NCI-H226 (cell line): ENCODE measurements at places on chromosomes 3 and 15.

- DNase-seq, result peak; percentile 41
Observed at GRCh38 chr3:98209244-98209643, 42.7 kb downstream of the OR5H15 start.

DNA sequence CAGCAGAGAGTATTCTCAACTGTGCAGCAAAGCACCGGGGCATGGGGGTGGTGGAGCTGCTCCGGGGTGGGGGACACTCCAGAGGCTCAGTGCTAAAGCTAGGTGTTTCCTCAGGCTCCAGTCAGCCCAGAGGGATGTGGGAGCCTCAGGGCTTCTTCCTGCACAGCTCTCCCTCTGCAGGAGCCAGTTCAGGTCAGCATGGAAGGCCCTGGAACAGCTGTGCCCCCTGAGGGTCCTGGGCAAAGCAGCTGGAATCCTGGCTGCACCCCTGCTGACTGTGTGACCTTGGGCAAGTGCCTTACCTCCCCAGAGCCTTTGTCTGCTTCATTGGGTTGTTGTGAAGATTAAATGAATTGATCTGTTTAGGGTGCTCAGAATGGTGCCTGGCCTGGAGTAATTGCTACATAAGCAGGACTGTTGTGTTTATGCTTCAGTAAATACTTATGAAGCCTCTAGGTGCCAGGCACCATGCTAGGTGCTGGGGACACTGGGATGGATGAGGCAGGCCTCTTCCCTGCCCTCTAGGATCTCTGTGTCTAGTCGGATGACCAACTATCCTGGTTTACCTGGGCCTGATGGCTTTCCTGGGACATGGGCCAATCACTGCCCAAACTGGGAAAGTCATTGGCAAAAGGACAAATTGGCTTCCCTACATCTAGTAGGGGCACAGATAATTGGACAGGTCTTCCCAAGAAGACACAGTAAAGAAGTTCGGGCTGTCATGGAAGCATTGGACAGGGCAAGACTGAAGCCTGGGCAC is 64.2 kb upstream of the LCTL start:
- DNase-seq, result no peak

- DNase-seq, result no peak
Observed at GRCh38 chr3:195438371-195438770, 4.4 kb downstream of the ACAP2 start.

- no peak for DNase-seq
Observed at GRCh38 chr3:83193526-83193925, 1432.1 kb upstream of the GBE1 start.

DNA sequence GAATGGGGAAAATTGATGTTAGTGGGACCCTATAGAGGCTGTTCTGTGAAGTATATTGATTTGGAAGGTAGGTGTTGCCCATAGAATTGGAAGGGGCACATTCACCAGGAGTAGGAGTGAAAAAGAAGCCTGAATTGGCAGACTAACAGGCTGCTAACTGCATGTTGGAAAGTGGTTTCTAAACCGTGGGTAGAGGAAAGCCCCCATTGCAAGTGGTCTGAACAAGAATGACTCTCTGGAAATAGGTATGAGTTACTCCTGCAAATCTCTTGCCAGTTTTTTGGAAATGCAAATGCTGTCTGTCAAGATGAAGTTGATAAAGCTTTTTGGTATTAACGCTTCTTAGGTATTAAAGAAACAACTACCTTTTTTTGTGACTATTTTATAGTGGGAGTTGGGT is 3.5 kb downstream of the UBE2E1 start:
- no peak for DNase-seq

- DNase-seq, result no peak
Observed at GRCh38 chr3:58071480-58071971, 63.3 kb downstream of the FLNB start.

- no peak for DNase-seq
Observed at GRCh38 chr15:35533130-35534110, 12.5 kb downstream of the DPH6 start.

- DNase-seq, result no peak
Observed at GRCh38 chr3:84961521-84962255, 2.9 kb downstream of the CADM2 start.

DNA sequence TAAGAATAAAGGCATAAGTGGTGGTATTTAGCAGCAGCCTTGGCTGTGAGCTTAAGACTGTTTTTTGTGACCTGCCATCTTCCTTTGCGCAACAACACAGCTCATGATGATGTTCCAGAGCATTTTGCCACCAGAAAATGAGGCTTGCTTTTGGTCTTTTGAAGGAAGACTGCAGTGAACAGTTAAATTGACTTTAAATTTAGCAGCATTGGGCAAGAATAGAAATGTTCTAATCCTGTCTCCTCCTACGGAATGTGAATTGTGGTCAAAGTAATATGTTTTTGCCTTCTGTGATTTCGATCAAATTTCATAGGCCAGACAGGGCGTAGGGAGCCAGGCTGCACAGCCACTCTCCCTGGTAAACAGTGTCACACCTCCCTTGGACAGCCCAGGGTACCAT is 460.7 kb upstream of the RASGRP1 start:
- DNase-seq, result no peak

GRCh38 chr15:36407647-36408046 is 171.8 kb upstream of the CDIN1 start:
- DNase-seq, result peak; percentile 47

GRCh38 chr3:69541711-69542088 is 155.8 kb upstream of the FRMD4B start:
- DNase-seq, result no peak

GRCh38 chr3:20080956-20081554 is 40.8 kb downstream of the KAT2B start:
- DNase-seq, result peak; percentile 40

- DNase-seq, result no peak
Observed at GRCh38 chr3:171239757-171240503, 213.4 kb upstream of the SLC2A2 start.

DNA sequence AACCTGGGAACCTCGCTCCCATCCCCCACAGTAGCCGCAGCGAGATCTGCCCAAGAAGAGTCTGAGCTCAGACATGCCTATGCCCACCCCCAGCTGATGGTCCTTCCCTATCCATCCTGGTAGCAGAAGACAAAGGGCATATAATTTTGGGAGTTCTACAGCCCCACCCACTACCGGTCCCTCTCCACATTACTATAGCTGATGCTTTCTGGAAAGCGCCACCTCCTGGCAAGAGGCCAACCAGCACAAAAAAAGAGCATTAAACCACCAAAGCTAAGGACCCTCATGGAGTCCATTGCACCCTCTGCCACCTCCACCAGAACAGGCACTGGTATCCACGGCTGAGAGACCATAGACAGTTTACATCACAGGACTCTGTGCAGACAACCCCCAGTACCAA is 168.4 kb downstream of the MEGF11 start:
- no peak for DNase-seq

DNA sequence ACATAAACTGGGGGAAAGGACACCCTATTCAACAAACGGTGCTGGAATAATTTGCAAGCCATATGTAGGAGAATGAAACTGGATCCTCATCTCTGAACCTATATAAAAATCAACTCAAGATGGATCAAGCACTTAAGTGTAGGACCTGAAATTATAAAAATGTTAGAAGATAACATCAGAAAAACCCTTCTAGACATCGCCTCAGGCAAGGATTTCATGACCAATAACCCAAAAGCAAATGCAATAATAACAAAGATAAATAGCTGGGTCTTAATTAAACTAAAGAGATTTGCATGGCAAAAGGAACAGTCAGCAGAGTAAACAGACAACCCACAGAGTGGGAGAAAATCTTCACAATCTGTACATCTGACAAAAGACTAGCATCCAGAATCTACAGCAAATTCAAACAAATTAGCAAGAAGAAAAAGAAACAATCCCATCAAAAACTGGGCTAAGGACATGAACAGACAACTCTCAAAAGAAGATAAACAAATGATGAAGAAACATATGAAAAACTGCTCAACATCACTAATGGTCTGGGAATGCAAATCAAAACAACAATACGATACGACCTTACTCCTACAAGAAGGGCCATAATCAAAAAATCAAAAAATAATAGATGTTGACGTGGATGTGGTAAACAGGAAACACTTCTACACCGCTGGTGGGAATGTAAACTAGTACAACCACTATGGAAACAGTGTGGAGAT is 408.7 kb downstream of the CNTN6 start:
- DNase-seq, result no peak

GRCh38 chr3:124119056-124119716 is 127.3 kb upstream of the ROPN1 start:
- DNase-seq, result no peak

DNA sequence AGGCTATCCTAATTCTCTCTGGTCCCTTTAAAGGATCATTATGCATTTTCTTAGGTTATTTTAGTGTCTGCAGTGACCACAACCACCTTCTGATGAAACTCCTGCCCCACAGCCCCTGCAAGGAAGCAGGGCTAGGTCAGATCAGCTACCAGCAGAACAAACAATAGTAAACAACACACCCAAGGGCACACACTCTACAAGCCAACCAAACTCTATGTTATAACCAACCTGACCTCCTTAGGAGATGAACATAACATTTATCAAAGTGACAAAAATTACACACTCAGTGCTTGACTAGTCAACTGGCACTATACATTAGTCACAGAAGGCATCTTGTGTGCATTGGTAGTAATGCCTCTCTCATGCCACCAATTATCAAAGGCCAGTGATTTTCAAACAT is 17.3 kb downstream of the DENND6A start:
- no peak for DNase-seq

DNA sequence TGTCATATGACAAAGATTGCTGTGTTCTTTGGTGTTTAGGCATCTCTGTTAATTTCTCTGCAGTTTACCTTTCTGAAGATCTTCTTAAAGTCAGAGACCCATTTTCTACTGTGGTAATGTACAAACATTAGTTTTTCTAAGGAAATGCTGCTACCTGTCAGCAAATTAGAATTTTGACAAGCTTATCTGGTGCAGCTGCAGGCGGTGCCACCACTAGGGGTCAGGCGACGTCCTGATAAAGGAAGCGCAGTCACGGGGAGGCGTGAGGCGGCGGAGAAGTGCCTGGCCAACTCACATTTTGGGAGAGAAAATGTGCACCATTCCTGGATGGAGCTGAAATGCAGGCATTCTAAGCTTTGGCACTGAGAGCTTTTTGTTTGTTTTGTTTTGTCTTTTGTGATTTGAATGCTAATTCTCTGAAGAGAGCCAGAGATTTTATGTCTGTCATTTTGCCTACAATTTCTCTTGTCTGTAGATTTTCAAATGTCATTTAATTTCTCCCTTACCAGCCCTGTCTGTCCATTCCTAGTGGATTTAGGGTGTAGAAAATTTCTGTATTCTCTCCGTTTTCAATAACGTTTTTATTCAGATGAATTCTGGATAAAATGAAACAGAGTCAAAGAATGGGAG is 24.9 kb upstream of the SIAH2 start:
- DNase-seq, result no peak

DNA sequence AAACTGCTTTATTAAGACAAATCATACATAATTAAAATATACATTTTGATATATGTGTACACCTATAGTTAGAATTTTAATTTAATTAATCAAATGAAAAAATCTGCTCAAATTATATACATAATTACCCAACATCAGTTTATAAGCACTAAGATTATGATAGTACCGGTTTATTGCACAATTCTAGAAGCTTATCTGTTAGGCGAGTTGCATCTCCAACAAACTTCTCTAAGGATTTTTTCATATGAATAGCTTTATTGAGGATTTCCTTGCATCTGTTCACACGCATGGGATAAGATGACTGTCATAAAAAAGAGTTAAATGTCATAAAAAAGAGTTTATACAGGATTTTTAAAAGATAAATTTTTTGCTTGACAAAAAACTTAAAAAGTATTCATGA is 19.9 kb upstream of the XRN1 start:
- no peak for DNase-seq

DNA sequence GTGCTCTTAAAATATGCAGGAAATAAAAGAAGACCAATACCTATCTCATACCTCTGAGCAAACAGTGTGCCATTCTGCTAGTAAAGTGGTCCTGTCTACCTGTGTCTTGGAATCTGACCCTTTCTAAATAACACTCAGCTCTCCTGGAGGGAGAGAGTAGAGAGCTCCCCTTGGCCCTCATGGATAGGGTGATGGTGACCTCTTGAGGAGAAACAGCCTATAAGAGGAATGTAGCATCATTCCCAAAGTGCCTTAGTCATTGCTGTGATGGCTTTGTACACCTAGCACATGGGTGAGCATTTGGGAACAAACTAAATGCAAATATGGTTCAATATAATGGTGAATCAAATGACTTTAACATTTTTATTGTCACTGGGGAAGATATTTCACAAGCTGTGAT is 10.0 kb downstream of the SNTN start:
- no peak for DNase-seq

- DNase-seq, result peak; percentile 27
Observed at GRCh38 chr3:195270079-195270816, 711 bp downstream of the XXYLT1 start.

GRCh38 chr3:52865994-52866393 is 31.2 kb upstream of the MUSTN1 start:
- DNase-seq, result no peak

- peak; percentile 43 for DNase-seq
Observed at GRCh38 chr3:157393113-157393512, 43.5 kb upstream of the PTX3 start.

DNA sequence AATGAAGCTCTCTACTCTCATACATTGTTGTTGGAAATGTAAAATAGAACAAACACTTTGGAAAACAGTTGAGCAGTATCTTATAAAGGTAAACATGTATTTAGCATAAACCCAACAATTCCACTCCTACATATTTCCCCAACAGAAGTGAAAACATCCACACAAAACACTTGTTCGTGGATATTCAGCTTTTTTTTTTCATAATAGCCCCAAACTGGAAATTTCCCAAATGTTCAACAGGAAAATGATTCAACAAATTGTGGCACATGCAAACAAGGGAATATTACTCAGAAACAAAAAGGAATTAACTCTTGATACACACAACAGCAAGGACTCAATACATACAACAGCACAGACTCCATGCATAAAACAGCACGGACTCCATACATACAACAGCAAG is 28.5 kb downstream of the RFTN1 start:
- DNase-seq, result no peak

DNA sequence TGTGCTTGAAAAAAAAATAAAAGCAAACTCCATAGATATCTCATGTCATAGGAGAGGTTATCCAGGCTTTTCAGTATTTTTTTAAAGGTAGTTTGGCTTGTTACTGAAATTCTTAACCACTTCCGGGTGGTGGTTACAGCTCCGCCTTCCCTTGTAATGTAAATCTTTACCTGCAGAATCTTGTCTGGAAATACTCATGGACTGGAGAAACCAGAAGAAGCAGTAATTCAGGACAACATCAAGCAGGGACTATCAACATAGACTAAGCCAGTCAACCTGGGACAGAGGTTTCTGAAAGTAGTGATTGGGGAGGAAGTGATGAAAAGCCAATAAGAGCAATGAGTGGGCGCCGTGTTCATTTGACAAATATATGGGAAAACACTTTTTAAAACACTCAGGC is 78.9 kb upstream of the SKOR1 start:
- no peak for DNase-seq

- no peak for DNase-seq
Observed at GRCh38 chr15:52318729-52319500, 23.3 kb upstream of the MYO5C start.
